Activated T-cell treated with anti-CD3 and anti-CD28 coated beads, Interleukin-2, amount 50 U/mL, for 72 hours (primary cell): ENCODE measurements at places on chromosomes 7 and 10. TPM values are rescaled to one million over a fixed set of nuclear protein-coding genes. Genes with fewer than 3 reads are reported as not detected.

Gene GIMAP5
- 43.5 TPM for total RNA-seq

Gene LIPK
- not detected for total RNA-seq

Gene SPDYE11
- total RNA-seq: not detected

Gene GRM3
- total RNA-seq: not detected

Gene TCERG1L
- total RNA-seq: not detected

Gene FAM25G
- not detected for total RNA-seq

Gene PLEKHS1
- not detected for total RNA-seq

Gene APBB1IP
- 49.7 TPM for total RNA-seq

Gene LRRC4
- not detected for total RNA-seq

Gene HOXA11
- 0.14 TPM for total RNA-seq

Gene CYP2C18
- 3.0 TPM for total RNA-seq

Gene C1QL3
- total RNA-seq: 0.12 TPM
